ENCODE measurements at places on chromosomes 13 and 19. TPM values are rescaled to one million over a fixed set of nuclear protein-coding genes. Genes with fewer than 3 reads are reported as not detected.

Gene ZNF600
- polyA plus RNA-seq, result 6.5 TPM

- no peak for DNase-seq
Measured at GRCh38 chr19:49210108-49210900, 52.7 kb downstream of the TRPM4 start.

DNA sequence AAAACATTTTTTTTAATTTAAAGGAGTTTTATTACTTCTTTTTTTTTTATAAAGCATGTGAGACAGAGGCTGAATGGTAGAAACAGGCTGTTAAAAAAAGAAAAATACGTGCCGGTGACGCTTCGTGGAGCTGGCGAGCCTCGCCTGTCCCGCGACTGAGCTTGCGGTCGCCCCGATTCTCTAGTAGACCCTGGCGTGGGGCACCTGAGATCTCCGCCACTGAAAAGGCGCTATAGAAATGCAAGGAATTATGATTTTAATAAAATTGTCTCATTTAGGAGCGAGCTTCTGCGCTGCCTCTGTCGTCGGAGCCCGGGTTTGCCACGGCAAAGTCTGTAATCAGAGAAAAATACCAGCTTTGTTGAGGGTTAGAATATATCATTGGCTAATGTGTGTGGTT lies 18.4 kb downstream of the NFIX start:
- DNase-seq, result no peak

GRCh38 chr19:13629687-13630357 lies 123.5 kb upstream of the CACNA1A start:
- no peak for DNase-seq

GRCh38 chr13:106521095-106521799 lies 14.2 kb downstream of the EFNB2 start:
- no peak for DNase-seq
